ENCODE measurements at places on chromosomes 2 and 18. TPM values are rescaled to one million over a fixed set of nuclear protein-coding genes. Genes with fewer than 3 reads are reported as not detected.

DNA sequence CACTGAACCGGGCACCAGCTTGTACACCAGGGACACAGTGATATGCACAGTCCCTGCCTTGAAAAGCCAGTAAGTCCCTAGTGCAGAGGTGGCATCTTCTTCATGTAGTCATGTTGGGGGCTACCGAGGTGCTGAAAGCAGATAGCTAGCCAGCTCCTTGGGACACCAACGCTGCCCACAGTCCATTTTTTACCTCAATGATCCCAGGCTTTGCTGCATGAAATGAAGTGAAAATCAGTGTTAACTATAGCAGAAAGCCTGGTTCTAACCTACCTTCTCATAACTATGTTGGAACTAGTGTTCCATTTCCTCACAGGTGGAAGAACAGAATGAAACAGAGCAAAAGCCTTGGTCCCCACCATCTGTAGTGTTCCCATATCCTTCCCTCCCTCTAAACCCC, 66.6 kb upstream of the EML6 start:
- H3K36me3 ChIP-seq, result peaks cover 99% of the 10 kb centered on the region
- no peak for DNase-seq
- H3K4me3 ChIP-seq, result no peak overlapping the region
- H3K27ac ChIP-seq, result no peak overlapping the region
- H3K4me1 ChIP-seq, result no peaks in the 10 kb centered on the region

- H3K4me3 ChIP-seq, result no peak overlapping the region
- H3K36me3 ChIP-seq, result no peaks in the 10 kb centered on the region
- peaks cover 2% of the 10 kb centered on the region for H3K27me3 ChIP-seq
- H3K27ac ChIP-seq, result no peak overlapping the region
- no peak for DNase-seq
These were observed 197.4 kb upstream of the NCKAP5 start for GRCh38 chr2:133765658-133766057.

DNA sequence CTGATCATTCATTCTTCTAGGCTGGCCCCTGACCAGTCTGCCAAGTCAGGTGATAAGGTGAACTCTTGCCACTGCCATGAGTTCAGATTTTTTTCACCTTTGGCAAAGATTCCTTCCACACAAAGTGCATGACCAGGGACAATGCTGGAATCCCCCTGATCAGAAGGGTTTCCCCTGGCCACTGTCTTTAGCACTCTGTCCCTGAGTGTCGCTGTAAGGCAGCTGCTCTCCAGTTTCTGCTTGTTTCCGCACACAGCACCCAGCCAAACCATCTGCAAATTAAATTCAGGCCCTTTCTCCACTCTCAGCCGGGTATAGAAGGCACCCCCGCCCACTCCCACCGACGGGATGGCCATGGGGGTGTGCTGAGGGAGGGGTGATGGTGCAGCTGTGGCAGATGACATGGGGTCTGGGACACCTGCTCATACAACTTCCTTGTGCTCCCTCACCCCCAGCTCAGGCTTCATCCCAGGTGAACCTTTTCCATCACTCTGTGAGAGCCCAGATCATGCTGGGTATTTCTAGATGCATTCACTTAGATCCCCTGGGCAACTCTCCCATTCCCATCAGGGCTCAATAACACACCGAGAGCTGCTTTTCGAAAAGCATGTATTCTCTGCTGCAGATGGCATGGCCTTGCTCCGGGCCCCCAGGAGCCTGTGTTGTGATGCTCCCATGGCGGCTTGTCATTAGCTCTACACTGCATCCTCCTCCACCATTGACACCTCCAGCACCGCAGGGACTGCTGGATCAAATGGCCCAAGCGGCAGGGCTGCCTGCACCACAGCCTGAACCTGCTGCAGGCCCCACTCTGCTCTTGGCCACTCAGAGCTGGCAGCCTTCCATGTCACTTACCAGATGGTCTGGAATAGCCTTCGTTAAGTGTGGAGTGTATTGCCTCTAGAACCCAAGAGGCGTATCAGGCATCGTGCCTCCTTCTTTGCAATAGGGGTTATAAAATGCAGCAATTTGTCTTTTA, 52.3 kb upstream of the ROCK2 start:
- no peaks in the 10 kb centered on the region for H3K36me3 ChIP-seq
- no peak for DNase-seq
- no peak overlapping the region for H3K27ac ChIP-seq
- H3K27me3 ChIP-seq, result no peaks in the 10 kb centered on the region

DNA sequence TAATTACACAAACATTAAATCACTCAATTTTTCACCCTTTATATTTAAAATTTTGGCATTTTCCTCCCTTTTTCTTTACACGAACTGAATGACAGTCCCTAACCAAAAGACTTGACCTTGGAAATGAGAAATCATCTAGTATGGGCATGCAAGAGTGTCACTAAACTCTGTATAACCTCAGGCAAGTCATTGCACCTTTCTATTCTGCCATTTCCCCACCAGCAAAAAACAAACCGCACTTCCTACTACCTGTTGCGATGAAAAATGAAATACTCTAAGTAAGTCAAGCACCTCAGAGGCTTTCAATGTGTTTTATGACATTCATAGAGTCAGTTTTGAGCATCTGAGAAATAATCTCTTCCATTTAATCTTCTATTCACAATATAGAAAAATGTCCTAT, 44.1 kb downstream of the ANKRD44 start:
- H3K36me3 ChIP-seq, result no peaks in the 10 kb centered on the region
- no peaks in the 10 kb centered on the region for H3K27me3 ChIP-seq
- DNase-seq, result no peak
- no peak overlapping the region for H3K4me3 ChIP-seq
- peak overlapping the region; percentile 19 for H3K27ac ChIP-seq

DNA sequence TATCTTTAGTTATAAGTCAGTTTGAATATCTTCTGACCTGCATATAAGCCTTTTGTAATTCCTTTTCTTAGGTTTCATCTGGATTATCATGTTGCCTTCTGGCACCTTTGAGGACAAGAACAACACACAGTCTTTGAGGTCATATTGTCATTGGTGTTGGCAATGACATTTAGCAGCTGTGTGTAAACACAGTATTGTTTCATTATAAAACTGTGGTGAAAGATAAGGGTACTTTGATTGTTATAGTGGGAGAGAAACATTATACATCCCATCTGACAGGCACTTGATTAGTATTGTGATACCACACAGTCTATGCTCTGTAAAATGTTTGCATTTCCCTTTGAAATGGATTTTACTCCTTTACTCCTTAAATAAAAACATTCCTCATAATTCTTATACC, 313.5 kb downstream of the RPRM start:
- H3K27ac ChIP-seq, result no peak overlapping the region
- no peaks in the 10 kb centered on the region for H3K4me1 ChIP-seq
- H3K36me3 ChIP-seq, result no peaks in the 10 kb centered on the region
- no peak overlapping the region for H3K4me3 ChIP-seq
- H3K27me3 ChIP-seq, result no peaks in the 10 kb centered on the region

DNA sequence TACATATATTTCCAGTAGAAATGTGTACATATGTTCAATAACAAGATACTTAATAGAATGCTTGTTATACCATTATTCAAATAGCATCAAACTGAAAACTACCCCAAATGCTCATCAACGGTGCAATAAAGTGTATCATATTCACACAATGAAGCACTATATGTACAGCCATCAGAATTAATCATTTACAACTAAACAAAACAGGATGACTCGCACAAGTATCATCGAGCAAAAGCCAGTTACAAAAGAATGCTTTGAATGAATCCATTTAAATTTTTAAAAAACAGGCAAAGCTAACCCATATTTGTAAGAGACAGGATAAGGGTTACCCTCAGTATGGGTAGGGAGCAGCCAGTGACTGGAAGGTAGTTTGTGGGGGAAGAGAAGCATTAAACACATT, 132.8 kb upstream of the PDE1A start:
- no peak for DNase-seq
- H3K4me3 ChIP-seq, result no peak overlapping the region
- no peaks in the 10 kb centered on the region for H3K4me1 ChIP-seq
- no peak overlapping the region for H3K27ac ChIP-seq

DNA sequence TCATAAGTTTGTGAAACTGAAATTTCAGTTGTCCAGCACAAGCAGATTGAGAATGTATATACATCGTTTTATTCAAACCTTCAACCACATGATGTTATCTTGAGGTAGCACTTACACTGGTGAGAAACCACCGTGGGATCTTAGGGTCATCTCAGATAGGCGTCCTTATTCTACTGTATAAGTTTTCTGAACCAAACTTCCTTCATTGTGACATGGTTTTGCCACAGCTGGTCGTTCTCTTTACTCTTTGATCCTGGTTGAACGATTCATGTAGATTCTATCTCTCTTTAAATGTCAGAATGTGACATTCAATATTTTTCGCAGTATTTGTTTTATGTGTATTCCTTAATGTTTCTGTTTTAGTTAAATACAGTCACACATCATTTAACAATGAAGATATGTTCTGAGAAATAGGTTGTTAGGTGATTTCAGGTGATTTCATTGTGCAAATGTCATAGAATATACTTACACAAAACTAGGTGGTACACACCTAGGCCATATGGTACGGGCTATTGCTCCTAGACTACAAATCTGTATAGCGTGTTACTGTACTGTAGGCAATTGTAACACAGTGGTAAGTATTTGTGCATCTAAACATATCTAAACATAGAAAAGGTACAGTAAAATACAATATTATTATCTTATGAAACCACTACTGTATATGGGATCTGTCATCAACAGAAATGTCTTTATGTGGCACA, 17.9 kb upstream of the ARHGAP25 start:
- H3K27ac ChIP-seq, result no peak overlapping the region
- no peaks in the 10 kb centered on the region for H3K27me3 ChIP-seq
- H3K36me3 ChIP-seq, result no peaks in the 10 kb centered on the region
- no peak overlapping the region for H3K4me3 ChIP-seq
- DNase-seq, result no peak

DNA sequence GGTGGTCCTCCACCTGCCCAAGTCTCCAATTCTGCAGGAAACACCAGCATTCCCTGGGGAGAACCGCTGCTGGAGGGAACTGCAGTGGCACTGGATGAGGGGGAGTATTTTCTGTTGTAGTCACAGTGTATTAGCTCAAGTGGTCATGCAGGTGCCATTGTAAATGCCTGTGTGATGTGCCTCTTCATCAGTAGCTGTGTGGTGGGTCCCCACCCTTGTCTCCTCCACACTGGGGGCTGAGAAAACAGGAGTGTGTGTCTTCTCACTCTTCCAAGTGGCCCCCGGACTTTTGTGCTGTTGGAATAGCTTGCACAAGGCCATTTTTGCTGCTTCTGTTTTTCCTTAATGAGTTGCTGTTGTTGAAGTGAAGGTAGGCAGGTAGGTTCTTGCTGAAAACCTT, 8.7 kb downstream of the NCK2 start:
- no peaks in the 10 kb centered on the region for H3K27me3 ChIP-seq
- H3K4me1 ChIP-seq, result peaks cover 91% of the 10 kb centered on the region
- no peaks in the 10 kb centered on the region for H3K36me3 ChIP-seq
- H3K4me3 ChIP-seq, result no peak overlapping the region
- peak overlapping the region; percentile 54 for H3K27ac ChIP-seq
- no peak for DNase-seq

- H3K4me3 ChIP-seq, result no peak overlapping the region
- no peaks in the 10 kb centered on the region for H3K27me3 ChIP-seq
- no peaks in the 10 kb centered on the region for H3K4me1 ChIP-seq
- DNase-seq, result no peak
- no peaks in the 10 kb centered on the region for H3K36me3 ChIP-seq
These were observed 61.8 kb upstream of the YWHAQ start for GRCh38 chr2:9692456-9693195.

GRCh38 chr2:55014962-55015939, 35.0 kb downstream of the RTN4 start:
- no peak overlapping the region for H3K27ac ChIP-seq
- H3K36me3 ChIP-seq, result peaks cover 3% of the 10 kb centered on the region
- no peak overlapping the region for H3K4me3 ChIP-seq
- peak; percentile 63 for DNase-seq

DNA sequence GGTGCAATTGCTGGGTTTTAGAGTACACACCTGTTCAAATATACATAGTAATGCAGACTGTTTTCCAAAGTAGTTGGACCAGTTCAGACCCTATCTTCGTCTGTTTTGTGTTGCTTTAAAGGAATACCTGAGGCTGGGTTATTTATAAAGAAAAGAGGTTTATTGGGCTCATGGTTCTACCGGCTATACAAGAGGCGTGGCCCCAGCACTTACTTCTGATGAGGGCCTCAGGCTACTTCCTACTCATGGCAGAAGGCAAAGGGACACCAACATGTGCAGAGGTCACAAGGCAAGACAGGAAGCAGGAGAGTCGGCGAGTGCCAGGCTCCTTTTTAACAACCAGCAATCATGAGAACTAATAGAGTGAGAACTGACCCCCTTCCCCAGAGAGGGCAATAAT, 21.9 kb upstream of the EMILIN2 start:
- no peaks in the 10 kb centered on the region for H3K4me1 ChIP-seq
- DNase-seq, result no peak
- no peaks in the 10 kb centered on the region for H3K27me3 ChIP-seq
- H3K4me3 ChIP-seq, result no peak overlapping the region

DNA sequence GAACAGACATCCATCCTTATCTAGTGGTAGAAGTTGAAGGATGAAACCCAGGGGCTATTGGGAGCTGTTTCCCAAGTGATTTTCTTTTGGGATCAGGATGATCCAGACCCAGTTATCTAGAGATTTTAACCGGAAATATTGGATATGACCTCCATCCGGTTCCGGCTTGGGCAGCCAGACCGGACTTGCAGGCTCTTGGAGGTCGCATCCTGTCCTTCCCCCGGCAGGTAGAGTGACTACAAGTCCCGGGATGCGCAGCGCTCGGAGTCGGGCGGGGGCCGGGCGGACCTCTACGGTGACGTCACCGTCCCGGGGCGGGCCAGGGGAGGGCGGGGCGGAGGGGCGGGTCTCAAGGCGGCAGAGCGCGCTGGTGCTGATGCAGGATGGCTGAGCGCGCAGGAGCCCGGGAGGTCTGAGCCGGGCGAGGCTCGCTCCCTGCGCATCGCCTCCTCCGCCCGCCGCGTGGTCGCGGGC, at the start of gene KIF5C:
TSS of gene KIF5C (plus strand) at position 360 of the 474 bp plus-strand sequence. CDS start 391 bp downstream, outside the sequence.
- peak within 1 kb of the TSS; percentile 57 for H3K4me3 ChIP-seq
- H3K27ac ChIP-seq, result no peak within 1 kb of the TSS
- peak; percentile 88 for DNase-seq
- no peaks in the 10 kb centered on the region for H3K36me3 ChIP-seq
- H3K4me1 ChIP-seq, result peaks cover 24% of the 10 kb centered on the region

GRCh38 chr2:164335947-164336346, 285.3 kb downstream of the GRB14 start:
- no peak for DNase-seq
- H3K36me3 ChIP-seq, result no peaks in the 10 kb centered on the region
- no peak overlapping the region for H3K4me3 ChIP-seq
- H3K27ac ChIP-seq, result no peak overlapping the region
- no peaks in the 10 kb centered on the region for H3K27me3 ChIP-seq

ZNF396 gene
- 3.2 TPM for total RNA-seq

RALB gene
- total RNA-seq, result 35.9 TPM

RAB31 gene
- total RNA-seq, result 44.6 TPM

CCDC178 gene
- total RNA-seq, result not detected

FAM124B gene
- not detected for total RNA-seq
